ENCODE measurements at places on chromosomes 4 and X.

- no peak for DNase-seq
Measured at GRCh38 chr4:78601013-78601412, 49.4 kb downstream of the ANXA3 start.

DNA sequence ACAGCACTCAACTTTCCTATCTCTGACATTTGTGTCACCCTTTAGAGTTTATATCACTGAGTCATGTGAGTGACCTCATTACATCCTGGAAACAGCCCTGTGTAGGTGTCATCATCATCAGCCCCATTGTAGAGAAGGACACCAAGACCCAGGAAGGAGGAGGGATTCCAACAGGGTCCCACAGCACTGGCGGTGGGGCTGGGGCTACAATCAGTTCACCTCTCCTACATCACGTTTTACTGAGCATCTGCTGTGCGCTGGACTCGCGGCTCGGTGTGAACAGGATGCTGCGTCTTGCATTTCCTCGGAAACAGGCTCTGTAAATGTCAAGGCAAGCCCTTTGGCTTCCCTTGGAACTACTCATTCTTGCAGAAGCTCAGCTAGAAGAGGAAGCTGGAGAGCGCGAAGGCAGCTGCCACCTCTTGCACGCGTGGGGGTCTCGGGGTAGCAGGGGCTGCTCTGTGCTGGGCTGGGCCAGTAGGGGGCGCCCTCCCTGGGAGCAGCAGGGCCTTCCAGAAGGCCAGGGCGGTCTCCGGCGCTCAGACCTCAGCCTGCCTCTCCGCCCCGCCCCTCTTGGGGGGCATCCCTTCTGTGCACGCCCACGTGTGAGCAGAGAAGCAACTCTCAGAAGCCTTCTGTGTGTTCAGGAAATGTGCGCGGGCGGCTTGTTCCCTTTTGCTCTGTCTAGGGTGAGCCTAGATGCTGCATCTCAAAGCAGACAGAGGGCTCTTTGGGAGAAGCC lies 29.0 kb downstream of the REELD1 start:
- peak; percentile 44 for DNase-seq

GRCh38 chrX:110222497-110223257 lies 95.2 kb downstream of the AMMECR1 start:
- DNase-seq: no peak

- DNase-seq: peak; percentile 18
Measured at GRCh38 chr4:8607603-8608481, 15.3 kb downstream of the CPZ start.

GRCh38 chr4:159398236-159398638 lies 295.4 kb downstream of the RAPGEF2 start:
- DNase-seq: no peak

- DNase-seq: no peak
Measured at GRCh38 chrX:150197388-150197787, 165.7 kb upstream of the MAMLD1 start.
